Fibroblast of the aortic adventitia (primary cell): ENCODE measurements at places on chromosomes 4 and X.

DNA sequence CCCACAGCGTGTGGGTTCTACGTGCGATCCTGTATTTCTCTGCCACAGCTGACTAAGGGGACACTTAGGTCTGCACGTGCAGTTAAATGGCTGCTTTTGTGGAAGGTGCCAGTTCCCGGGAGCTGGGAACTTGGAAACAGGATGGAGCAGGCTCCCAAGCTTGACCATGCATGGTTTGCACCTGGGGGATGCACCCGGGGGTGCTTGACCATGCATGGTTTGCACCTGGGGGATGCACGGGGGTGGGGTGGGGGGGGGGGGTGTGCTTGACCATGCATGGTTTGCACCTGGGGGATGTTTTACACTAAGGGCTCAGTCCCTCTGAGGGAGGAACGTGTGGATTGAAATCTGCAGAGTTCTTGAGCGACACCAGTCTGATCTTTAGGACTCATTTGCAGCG lies 5.7 kb downstream of the WFS1 start:
- DNase-seq = no peak

DNA sequence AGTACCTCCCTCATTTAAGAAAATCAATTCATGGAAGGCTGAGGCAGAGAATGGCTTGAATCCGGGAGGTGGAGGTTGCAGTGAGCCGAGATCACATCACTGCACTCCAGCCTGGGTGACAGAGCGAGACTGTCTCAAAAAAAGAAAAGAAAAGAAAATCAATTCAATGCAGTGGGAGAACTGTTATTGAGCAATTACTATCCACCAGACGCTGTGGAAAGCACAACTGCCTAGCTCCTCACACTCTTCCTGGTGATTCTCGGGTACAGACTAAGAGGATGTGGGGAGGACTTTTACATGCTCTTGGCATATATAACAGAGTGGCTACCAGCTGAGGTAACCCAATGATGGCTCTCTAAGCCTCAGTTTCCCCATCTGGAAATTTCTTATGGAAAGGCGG lies 2.7 kb upstream of the TMSB4X start:
- no peak for DNase-seq

DNA sequence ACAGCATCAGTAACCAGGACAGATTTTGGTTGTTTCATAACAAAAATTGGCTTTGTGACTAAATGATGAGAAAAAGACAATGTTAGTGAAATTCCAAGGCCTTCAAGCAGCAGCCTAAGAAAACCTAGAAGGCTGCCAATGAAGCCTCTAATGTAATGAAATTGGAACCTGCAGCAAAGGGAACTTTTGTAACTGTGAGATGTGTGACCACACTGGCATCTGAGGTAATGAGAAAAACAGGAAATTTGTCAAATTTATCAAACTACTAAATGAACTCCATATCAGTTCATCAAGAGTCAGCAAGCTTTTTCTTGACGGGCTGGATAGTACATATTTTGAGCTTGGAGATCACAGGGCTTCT lies 30.4 kb upstream of the EMCN start:
- no peak for DNase-seq

GRCh38 chr4:139676365-139676764 lies 10.7 kb downstream of the MGST2 start:
- no peak for DNase-seq

DNA sequence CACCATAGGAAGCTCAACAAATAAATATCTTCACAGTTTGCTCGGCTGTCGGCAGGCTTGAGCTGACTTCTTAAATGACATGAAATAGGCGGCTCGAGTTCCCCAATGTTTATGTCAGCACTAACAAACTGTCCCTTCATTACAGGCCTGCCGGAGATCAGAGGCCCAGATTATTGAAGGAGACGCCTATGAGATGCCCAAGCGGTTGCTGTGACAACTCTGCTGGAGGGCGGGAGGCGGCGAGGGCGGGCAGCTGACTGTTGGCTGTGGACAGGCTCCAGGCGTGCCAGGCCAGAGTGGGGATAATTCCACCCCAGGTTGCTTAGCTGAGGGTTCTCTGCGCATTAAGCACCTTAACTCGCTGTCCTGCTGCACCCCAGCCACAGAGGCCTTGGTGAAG lies 39.2 kb upstream of the MSX1 start:
- DNase-seq = no peak
